ENCODE measurements at places on chromosomes 6 and 20.

DNA sequence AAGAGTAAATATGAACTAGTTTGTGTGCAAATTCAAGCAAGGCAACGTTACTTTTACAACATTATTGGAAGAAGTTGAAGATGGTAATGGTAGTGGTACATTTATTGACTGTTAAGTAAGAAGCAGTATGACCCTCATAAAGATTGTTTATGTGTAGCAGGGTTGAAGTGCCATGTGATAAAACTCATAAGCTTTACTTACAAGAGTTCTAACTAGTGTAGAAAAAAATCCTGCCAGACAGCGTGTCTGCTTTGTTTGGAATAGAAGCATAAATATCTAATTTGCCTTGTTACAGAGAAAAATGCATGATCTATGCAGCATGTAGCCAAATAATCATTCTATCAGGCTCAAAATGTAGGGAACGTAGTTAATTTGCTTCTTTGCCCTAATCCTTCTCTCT, 450.8 kb upstream of the SOX4 start:
- DNase-seq: no peak

- DNase-seq: no peak
These were observed 230.9 kb downstream of the CDC5L start for GRCh38 chr6:44618371-44618770.

GRCh38 chr6:24391756-24392405, 10.9 kb upstream of the MRS2 start:
- no peak for DNase-seq

- no peak for DNase-seq
These were observed 74.8 kb downstream of the IMPG1 start for GRCh38 chr6:75997696-75998095.

DNA sequence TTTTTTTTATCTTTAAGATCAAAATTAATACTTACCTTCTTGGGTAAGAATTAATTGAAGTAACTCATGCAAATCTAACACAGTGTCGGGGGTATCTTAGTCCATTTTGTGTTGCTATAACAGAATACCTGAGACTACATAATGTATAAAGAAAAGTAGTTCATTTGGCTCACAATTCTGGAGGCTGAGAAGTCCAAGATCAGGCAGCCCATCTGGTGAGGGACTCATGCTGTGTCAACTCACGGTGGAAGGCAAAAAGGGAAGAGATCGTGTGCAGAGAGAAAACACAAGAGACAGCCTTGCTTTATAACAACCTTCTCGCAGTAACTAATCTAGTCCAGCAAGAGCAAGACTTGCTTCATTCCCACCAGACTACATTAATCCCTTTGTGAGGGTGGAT, 92.9 kb upstream of the VSTM2L start:
- DNase-seq: no peak

DNA sequence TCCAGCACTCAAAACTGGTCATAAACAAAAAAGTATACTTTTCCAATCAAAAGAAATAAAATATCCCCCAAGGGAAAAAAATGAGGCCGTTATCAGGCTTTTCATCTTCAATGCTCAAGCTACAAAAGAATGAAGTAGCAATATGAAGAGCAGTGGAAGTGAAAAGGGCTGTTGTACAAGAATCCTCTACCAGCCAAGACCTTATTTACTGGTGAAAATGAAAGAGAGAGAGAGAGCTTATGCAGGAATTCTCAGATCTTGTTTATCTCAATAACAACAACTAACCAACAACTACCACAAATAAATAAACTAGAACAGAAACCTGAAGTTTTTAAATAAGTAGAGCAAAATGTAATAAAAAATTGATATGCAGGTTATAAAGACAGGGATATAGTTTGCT, 400.6 kb downstream of the HDGFL1 start:
- no peak for DNase-seq

DNA sequence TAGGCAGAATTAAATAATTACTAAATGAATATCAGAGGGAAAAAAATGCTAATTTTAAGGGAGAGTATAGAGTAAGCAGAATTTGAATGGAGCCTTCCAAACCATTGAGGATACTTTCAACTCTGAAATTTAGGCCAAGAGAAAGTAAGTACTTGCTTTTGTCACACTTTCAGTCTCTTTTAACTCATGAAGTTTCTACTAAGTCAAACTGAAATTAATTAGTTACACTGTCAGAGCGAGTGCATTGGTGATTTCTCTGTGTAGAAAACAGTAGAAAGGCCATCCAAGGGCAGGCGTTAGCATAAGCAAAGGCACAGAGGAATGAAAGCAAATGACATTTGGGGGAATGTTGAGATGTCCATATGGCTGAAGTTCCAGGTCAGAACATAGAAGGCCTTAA, 92.9 kb downstream of the PLEKHG1 start:
- DNase-seq: no peak

DNA sequence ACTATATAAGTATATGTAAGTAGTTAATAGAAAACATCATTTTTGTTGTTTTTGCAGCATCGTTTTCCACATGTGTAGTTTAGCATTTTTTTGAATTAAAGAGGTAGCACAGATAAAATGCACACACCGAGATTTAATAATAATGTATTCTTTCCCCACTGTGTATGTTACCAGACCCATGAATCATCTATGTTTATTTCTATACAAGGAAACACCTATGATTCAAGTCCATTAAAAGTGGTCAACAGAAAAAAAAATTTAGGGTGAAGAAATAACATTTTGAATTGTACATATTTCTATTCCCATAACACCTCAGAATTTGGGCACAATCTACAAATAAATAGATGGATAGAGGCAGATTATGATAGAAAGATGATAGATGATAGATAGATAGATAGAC, 31.7 kb upstream of the HCRTR2 start:
- no peak for DNase-seq

DNA sequence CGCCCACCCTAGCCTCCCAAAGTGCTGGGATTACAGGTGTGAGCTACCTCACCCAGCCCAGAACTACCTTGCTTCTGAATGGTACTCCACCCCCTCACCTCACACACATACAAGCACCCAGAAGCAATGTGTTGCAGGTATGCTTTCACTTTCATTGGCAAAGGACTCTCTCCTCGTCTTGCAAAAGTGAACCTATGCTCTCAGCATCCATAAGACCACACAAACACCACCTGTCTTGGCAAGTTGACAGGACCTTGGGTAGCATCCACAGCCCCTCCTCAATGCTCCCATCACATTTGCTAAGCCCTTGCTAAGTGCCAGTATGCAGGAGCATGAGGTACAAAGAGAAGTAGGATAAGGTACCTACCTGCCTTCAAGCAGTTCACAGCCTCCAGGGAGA, 3.7 kb downstream of the KIF13A start:
- DNase-seq: no peak

GRCh38 chr20:54794110-54794509, 318.7 kb downstream of the DOK5 start:
- DNase-seq: no peak

DNA sequence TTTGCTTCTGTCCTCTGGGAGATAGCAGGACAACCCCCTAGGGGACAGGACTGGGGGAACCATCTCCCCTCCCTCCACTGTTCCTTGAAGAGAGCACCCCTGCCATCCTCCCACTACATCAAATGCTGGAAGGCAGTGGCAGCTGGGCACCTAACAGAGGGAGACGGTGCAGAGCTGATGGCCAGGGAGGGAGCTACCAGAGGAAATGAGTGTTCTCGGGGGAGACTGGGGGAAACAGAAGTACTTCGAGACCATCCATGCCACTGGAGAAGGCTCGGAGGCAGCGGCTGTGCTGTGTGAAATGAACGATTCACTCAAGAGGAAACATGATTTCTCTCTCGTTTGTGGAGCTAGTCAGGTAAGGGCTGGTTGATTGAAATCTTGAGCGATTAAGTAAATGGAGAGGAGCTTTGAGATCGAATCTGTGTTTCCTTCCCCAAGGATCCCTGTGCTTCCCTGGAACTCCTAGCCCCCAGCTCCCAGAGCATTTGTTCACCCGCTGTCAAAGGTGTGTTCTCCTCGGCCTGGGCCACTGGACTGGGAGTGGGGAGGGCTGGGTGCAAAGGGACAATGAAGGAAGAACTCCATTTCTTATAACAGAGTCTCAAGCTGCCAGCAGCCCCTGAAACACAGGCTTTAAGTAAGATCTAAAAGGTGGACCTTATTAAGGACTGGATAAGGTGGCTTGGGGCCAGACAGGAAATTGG, 261.3 kb upstream of the MOCS1 start:
- no peak for DNase-seq

DNA sequence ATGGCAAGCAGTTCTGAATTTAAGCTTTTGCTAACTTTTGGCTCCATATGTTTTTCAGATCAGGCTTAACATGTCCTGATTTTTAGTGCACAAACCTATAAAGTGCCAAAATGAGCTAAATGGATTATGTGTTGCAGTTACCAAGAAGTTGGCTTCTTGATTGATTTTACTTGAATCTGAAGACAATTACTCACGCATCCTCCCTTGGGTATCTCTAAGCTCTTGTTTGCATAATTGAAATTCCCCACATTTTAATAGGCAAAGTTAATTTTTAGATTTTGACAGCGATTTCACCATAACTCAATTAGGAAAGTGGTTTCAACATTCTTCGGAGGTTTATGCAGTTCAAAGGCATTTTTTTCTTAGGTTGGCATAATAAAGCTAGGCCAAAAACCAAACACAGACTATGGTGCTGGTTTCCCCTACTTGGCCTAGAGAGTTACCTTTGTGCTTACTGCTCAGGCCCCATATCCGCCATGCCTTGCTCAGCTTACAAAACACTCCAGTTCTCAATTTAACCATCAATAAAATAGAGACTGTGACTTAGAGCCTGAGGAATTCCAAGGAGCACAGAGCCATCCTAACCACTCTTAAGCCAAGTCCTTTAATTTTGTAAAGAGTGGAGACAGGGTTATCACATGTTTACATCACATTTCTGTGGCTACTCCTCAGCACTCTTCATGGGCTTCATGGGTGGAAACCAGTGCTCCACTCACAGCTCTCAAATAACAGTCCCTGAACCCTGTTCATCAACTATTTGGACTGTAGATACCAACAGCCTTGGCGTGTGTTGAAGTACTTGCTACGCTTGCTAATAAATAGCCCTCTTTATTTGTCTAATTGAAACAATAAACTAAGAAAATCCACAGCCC, 32.1 kb downstream of the LAMA4 start:
- DNase-seq: no peak

GRCh38 chr6:41191569-41191968, 9.4 kb downstream of the TREML2 start:
- no peak for DNase-seq

- DNase-seq: no peak
These were observed 236.9 kb downstream of the BCAS1 start for GRCh38 chr20:53833333-53834061.

DNA sequence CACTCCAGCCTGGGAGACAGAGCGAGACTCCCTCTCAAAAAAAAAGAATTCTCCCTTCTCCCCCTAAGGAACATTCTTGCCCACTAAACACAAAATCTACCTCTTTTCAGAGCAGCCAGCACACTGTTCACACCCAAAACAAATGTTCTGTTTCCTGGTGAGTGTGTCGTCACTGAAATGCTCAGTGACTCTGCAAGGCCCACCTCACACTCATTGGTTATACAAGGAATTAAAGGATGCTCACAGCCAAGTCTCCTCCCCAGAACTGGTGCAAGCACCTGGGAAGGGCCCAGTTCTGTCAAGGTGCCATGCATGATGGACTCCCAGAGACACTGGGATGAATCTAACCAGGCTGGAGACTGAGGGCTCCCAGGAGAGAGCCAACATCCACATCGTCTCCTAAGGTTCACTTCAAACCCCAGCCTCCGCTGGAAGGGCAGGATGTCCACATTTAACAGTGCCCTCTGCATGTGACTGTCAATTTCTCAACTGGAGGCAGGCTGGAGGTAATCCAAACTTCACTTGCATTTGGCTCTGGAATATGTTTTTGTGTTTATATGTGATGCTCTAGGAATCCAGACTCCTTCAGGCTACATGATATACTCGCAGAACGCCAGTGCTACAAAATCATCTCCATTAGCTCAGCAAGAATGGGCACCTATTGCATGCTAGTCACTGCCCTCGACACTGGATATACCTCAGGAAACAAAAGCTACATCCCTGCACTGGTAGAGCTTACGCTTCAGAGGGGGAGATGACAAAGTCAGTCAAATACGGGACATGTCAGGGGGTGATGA, 7.1 kb downstream of the RRBP1 start:
- no peak for DNase-seq

- no peak for DNase-seq
These were observed 170.5 kb upstream of the CST7 start for GRCh38 chr20:24778585-24779031.

- no peak for DNase-seq
These were observed 12.1 kb upstream of the ARID1B start for GRCh38 chr6:156765117-156765516.

- no peak for DNase-seq
These were observed 38.6 kb upstream of the PLCG1 start for GRCh38 chr20:41098703-41099250.

DNA sequence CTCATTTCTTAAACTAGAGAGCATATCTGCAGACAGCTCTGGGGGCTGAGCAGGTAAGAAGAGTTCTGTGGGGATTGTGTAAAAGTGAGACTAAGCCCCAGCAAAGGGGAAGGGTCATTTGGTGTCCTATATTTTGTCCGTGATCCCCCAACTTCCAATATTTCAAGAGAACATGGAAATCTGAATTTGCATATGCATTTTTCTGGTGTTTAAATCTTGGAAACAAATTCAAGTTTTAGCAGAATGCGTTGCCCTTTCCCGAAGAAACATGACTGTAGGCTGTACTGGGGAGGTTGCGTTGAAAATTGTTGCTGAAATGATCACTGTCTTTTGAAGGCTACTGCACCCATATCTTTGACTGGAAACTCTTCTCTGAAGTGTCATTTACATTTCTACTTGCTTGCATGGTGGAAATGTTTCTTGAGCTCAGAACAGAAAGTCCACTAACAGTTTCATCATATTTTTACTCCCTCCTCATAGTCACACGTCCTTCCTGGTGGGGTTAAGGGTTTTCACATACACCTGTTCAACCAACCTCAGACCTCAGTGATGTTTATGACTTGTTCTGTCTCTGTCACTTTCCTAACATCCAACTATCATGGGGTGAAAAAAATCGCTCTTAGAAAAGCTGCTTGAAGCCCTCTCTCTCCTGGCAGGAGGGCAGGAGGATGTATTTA, 140.3 kb downstream of the BCAS1 start:
- no peak for DNase-seq

DNA sequence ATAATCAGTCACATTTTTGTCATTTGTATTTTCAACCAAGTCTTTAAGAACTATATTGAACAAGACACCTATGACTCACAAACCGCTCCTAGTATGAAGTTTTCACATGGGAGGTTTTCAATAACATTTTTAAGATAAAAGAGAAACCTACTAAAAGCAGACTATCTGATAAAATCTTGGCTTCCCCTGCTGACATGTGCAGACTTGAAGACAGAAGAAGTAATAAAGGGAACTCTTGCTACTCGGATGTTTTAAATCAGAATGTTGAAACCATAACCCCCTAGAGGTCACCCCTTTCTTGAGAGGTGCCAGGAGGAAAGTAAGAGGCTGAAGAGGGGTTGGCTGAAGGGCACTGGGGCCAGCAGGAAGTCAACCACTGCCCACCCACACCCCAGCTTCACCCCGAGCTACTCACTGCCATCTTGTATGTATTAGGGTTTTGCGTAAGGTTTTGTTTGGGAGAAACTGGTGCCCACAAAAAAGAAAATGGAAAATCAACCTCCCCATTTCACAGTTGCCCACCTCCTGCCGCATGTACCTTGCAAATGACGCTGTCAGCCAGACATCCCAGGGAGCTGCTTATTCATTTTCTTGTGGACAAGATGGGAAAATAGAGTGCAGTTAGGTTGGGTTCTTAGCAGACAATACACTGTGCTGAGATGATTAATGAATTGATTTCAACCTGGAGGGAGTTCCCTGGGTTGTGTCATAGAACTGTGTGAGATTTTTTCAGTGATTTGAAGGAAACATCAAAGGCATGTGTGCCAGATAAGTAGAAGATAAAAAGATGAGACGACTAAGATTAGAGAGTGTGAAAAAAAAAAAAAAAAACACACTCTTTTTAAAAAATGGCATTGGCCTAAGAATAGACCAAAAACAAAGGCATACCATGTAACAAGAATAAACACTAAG, 83.2 kb upstream of the TAB2 start:
- no peak for DNase-seq

Measured in NCI-H748 treated with DMSO at 0.1 percent for 48 hours (cell line).